ENCODE measurements at places on chromosomes 1 and 21. TPM values are rescaled to one million over a fixed set of nuclear protein-coding genes. Genes with fewer than 3 reads are reported as not detected.

Gene CCT3
- 346 TPM for total RNA-seq

Gene MAEL
- total RNA-seq, result 0.20 TPM

Gene CACYBP
- 172 TPM for total RNA-seq

GRCh38 chr1:246302251-246302625, 204.8 kb downstream of the SMYD3 start:
- no peak for DNase-seq

- DNase-seq, result no peak
These were observed 40.0 kb upstream of the RGS7 start for GRCh38 chr1:241396747-241397681.

GRCh38 chr21:35827004-35827403, 233.3 kb downstream of the SETD4 start:
- no peak for DNase-seq

Measured in neural crest cell (in vitro differentiated cells).